RPMI8226 (cell line): ENCODE measurements at places on chromosomes 12 and 14.

- DNase-seq, result no peak
Observed at GRCh38 chr12:108589840-108590229, 8.0 kb downstream of the TMEM119 start.

GRCh38 chr12:1291601-1292332 is 300.7 kb downstream of the ERC1 start:
- no peak for DNase-seq

- no peak for DNase-seq
Observed at GRCh38 chr12:44143175-44143574, 307.3 kb downstream of the TMEM117 start.

DNA sequence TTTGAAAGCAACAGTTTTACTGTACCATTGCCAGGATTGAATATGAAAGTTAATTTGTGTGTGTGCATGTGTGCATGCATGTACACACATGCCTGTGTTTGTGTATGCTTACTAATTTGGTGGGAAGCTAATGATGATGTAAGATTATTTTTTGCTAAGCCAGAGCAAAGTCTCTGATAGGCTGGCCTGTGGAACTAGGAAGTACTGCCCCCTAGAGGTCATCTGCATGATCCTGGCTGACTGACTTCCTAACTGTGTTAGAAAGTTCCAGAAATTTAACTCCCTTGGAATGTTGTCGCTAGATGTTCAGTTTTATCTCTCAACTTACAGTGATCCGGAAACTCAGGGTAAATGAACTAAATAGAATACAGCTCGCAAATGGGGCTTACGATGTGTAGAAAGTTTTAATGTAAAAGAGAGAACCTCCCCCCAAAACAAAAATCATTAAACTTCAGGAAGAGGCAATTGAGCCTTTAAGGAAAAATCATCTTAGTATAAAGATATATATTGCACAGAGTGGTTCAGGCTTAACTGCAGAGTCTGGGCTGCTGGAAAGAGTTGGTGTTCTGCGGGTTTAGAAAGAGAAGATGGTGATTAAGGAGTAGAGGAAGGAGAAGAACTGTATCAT is 34.3 kb upstream of the SLC38A1 start:
- DNase-seq, result peak; percentile 20

GRCh38 chr12:24118668-24119067 is 169.2 kb upstream of the SOX5 start:
- DNase-seq, result no peak

DNA sequence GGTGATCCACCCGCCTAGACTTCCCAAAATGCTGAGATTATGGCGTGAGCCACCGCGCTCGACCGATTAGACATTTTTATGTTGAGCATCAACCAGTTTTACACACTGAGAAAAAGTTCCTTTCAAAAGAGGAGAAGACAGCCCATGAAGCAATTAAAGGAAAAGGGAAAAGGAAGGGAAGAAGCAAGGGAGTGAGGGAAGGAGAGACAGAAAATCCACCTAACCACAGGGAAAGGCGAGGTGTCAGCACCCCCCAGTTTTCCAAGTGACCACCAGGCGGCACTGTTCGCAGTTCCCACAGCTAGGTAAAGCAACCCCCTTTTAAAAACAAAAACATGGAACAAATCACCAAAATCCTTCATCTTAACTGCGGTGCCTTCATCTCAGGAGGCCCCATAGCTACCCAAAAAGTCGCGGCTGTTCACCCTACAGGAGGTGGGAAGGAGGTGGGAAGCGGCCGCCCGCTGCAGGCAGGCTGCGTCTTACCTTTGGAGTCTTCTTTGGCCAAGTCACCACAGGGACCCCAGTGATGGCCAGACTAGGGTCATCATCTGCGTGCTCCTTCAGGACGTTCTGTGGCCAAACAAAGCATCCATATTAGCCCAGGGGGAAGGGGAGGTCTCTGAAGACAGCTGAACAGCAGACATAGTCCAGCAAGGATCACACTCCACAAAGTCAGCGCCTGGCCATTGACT is 86.6 kb downstream of the KDM2B start:
- DNase-seq, result peak; percentile 53

- DNase-seq, result no peak
Observed at GRCh38 chr12:91219511-91219910, 36.9 kb upstream of the DCN start.

GRCh38 chr12:105721891-105722290 is 391.4 kb downstream of the C12orf75 start:
- DNase-seq, result no peak

DNA sequence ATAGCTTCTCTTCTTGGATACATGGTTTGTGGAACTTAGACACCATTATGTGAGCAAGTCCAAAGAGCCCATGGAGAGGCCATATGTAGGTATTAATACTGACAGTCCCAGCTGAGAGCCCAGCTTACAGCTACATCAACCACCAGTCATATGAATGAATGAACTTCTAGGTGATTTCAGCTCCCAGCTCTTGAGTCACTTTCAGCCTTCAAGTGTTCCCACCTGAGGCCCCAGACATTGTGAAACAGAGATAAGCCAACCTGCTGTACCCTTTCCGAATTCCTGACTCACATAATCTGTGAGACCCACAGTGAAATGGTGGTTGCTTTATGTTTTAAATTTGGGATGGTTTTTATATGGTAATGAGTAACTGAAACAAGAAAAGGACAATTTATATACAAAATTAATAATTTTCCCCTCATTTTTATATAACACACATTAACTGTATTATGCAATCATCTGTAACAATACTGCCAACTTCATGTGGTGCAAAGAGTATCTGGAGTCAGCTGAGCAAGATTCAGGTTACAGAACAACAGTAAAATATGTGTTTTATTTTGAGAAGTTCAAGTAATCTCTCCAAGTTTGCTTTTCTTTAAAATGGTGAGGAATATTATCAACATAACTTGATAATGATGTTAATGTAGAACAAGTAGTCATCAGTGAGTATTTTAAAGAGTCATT is 27.7 kb upstream of the FBXO33 start:
- DNase-seq, result no peak

DNA sequence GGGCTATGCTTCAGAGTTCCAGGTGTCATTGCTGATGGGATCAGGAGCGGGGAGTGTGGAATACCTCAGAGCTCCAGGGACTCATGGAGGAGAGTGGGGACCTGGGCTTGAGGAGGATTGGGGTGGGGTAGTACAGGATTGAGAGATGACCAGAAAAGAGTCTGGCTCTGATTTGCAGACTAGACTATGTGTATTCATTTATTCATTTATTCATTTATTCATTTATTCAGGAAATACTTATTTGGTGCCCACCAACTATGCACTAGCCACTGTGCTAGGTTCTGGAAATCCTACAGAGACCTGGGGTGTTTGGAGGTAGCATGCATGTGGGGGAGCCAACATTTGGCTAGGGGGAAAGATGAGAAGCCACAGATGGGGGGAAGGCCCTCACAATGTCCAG is 871 bp upstream of the KRT83 start:
- DNase-seq, result no peak

GRCh38 chr14:93044556-93044955 is 71.2 kb downstream of the ITPK1 start:
- DNase-seq, result no peak

- DNase-seq, result peak; percentile 25
Observed at GRCh38 chr12:111156304-111156703, 212.6 kb downstream of the PHETA1 start.

DNA sequence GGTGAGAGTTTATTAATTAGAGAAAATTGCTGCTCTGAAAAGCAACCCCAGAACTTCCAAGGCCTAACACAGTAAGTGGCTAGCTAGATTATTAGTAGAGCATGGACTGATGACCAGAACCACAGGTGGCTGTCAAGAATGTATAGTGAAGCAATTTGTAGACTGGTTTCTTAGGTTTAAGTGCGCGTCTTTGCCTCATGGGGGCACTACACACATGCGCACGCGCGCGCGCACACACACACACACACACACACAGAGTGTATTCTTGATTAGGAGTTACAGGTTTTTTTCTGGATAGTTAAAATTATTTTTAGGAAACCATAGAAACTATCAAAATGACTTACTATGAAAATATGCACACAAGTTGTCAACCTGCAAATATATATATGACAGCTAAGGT is 66.5 kb downstream of the BHLHE41 start:
- no peak for DNase-seq

GRCh38 chr14:104717646-104718045 is 6.4 kb upstream of the ADSS1 start:
- no peak for DNase-seq

GRCh38 chr14:46480817-46481216 is 170.8 kb downstream of the RPL10L start:
- DNase-seq, result no peak

DNA sequence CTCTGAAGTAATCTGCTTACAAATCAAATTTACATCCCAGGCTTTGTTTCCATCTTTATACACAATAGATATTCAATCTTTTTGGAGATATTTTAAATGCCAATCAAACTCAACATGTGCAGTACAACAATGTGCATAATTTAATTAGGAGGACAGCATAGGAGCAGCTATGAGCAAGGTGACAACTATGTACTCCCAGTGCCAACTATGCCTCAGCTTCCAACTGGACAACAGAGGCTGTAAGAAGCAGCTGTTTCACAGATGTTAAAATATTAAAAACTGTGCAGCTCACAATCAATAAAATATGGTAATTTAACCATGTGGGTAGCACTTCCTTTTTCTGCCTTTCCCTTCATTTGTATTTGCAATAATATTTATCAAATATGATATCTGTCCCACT is 99.9 kb downstream of the ST8SIA1 start:
- no peak for DNase-seq

DNA sequence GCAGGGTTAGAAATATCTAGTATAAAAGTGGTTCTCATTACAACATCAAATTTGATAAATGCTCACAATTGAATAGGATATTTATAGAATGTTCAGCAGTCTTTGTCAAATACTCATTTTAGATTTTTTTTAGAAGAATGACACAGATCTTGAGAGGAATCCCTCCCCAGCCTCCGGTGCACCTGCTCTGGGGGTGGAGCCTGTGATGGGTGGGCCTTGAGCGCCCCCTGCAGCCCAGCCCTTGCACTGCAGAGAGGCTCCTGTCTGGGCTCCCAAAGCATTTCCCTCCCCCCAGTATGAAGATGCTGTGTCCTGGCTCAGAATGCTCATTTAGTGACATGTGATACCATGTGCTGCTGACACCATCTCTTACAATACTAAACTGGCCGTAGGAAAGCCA is 792.3 kb downstream of the TMEM121 start:
- no peak for DNase-seq

DNA sequence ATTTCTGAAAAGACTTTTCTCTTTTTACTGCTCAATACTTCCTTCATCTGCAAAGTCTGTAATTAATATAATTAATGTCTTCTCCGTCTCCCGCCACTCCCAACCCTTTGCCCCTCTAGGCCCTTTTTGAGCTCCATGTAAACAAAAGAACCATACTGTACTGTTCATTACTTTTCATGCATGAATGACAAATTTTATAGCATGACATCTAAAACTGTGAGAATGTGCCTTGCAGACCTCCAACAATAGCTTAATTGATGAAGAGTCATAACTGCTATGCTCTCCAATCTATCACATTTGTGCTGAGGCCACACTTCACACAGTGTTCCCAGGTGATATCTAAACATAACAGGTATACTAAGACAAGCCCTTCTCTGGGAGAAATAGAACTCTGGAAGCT is 1122.7 kb upstream of the ATXN7L3B start:
- DNase-seq, result no peak

- DNase-seq, result peak; percentile 30
Observed at GRCh38 chr12:92676710-92677109, 26.1 kb upstream of the PLEKHG7 start.

- DNase-seq, result no peak
Observed at GRCh38 chr14:88008039-88008742, 3.3 kb downstream of the GPR65 start.

DNA sequence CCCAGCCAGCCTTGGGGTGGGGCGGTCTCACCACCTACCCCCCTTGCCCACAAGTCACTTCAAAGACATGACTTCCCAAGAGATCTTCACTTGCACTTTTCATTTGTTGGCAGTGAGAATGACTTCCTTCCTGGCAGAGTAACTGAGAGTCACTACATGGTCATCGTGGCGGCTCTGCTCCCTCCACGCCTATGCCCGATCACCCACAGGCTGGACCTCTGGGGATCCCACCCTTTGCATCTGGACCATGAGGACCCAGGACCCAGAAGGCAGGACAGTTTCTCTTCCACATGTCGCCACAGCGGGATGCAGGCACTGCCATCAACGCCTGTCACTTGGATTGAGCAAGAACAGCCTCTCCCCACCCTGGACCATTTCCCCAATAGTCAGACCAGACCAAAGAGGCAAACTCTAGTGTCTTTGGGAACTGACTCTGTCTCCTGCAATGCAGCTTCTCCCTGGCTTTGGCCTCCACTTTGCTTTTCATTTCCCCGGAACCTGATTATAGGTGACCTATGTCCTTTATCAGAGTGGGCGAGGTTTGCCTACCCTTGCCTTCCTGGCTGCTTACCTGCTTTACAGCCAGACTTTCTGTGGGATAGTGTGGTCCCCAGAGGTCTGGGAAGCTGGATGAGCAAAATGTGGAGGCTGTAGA is 3.6 kb downstream of the VDR start:
- DNase-seq, result no peak

- no peak for DNase-seq
Observed at GRCh38 chr14:56005191-56006053, 112.8 kb upstream of the PELI2 start.

DNA sequence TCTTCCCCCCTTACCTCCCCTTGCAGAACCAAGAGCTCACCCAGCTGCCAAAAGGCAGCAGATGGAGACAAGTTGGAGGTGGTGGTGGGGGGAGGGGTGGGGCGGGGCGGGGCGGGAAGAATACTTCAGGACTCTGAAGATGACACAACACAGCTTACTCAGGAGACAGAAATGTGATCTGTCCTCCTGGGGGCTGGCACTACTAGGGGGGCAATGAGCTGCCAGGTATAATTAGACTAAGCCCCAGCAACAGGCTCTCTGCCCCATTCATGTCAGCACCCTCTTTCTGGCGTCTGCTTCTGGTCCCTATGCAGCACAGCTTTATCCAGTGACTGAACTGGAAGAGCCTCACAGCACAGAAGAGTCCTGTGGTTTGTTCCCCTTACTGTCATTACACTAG is 407.0 kb downstream of the MED13L start:
- DNase-seq, result no peak

DNA sequence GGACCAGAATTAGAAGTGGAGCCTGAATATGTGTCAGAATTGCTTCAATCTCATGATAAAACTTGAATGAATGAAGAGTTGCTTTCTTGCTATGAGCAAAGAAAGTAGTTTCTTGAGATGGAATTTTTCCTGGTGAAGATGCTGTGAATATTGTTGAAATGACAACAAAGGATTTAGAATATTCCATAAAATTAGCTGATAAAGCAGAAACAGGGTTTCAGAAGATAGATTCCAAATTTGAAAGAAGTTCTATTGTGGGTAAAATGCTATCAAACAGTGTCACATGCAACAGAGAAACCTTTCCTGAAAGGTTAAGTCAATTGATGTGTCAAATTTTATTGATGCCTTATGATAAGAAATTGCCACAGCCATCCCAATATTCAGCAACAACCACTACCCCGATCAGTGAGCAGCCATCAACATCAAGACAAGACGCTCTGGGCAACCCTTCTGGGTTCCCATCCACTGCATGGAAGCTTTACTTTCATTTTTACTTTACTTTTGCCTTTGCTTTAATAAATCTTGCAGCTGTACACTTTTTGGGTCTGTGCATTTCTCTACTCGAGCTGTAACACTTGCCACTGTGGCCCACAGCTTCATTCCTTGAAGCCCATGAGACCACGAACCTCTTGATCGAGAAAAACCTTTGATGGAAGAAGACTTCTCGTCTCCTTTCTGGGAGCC is 104.0 kb upstream of the SSTR1 start:
- no peak for DNase-seq
